ENCODE measurements at places on chromosomes 4 and X.

DNA sequence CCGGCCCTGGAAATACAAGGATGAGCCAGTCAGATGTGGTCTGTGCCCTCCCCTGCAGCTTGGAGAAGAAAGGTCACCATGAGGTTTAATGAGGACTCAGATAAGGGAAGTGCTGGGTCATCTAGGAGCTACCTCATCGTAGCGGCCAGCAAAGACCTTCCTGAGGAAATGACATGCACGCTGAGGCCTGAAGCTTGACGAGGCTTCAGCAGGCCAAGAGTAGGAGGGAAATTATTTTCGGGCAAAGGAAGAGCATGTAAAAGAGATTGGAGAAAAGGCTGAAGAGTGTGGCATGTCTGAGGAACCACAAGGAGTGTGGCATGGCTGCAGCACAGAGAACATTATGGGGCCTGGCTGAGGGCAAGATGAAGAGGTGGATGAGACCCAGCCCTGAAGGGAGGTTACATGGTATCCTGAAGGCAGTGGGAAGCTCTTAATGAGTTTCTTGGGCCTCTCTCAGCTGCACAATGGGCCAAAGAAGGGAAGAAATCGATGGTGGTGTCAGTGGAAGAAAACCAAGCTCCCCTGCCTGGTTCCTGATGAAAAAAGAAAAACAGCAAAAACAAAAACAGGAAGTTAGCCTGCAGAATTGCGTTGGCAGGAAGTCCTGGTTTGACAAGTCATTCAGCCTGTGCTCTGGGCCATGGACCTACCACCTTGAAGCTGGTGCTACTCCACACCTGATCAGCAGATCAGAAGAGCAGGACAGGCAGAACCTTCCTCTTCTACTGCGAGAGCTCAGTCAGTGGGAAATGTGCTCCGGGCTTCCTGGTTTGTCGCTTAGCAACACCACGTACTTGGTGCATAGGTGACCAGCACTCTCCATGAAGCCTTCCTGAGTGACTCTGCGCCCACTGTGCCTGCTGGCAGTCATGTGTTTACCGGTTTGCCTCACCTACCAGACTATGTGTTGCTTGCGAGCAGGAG, 134.5 kb upstream of the KLF3 start:
- DNase-seq: no peak

DNA sequence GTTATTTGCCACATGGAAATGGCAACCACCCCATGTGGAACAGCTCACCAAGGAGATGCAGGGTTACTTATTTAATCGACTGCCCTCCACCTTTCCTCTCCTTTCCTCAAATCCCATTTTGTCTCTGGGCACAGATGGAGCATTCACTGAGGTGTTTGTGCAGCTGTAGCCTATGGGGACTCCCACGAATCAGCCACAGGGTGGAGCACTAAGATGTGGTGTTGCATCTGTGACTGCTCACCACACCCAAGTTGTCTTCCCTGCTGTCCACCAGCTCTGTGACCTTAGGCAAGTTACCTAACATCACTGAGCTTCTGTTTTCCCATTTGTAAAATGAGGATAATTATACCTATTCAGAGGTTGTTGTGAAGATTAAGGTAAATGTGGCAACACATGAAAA, 252.4 kb upstream of the CPEB2 start:
- no peak for DNase-seq

DNA sequence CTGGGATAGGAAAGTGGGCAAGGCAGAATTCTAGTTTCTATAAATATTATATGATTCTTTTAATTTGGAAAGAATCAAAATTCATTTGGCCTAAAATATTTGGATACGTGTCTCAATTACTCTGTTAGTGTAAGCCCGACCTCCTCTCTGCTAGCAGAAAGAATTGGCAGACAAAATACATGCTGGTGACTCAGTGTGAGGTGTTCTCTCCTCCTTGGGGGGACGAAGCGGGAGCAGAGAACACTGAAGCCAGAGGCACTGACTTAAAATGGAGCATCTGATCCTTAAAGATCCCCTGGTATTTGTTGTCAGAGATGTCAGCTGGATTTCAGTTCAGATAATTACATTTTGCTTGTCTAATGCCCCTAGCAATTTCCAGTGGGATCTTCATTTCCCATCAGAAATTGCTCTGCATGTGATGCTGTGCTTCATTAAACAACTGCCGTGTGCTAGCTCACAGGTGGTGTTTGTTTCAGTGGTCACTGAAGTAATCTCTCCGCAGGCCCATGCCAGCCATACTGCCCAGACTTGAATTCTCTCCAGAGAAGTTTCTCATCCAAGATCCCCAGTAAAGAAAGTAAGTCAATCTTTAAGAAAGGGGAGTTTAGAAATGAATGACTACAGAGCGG, 188.7 kb upstream of the TLL1 start:
- DNase-seq: no peak

DNA sequence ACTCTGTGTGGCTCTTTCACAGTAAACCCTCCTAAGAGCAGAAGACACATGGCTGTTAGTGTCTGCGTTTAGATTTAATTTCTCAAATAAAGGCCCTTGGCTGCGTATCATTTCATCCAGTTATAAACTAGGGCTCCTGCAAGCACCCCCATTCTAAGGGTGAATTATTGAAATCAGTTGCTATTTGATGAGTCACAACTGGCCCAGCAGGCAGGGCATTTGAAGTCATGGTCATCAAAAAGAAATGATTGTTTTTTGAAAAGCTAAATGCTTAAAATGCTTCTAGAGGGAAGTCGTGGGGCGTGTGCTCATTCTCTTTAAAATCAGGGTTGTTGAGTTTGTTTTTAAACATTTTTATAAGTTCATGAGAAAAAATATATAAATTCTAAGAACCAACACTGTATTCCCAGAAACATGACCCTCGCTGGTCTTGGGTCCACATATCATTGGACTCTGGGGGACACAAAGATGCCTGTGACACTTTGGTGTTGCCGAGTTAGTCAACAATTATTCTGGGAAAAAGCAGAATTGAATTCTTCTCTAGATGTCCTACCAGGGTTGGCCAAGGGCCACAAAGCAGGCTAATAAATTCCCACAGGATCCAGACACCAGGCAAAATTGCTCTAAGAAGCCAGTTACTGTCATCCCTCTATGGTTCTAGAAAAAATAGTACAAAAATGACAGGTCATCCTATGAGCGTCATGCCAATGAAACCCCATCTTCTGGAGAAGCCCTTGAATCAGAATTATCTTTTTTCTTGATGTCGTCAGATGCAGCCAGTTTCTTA, 99.5 kb upstream of the MYOZ2 start:
- DNase-seq: no peak

DNA sequence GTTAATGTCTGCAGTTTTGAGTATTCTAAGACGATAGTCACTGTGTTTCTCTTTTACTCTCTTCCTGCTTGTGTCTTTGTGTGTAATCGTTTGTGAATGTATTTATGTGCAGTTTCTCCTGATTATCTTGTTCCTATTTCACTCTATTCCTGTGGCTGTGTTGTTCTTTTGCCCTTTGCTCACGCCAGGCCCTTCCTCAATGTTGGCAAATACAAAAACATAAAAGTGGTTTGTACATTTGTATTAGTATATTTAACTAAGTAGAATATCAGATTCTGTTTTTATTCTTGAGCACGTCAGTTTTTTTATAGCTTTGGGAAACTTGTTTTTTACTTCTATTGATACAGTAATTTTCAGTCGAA, 107.6 kb upstream of the BMPR1B start:
- no peak for DNase-seq

DNA sequence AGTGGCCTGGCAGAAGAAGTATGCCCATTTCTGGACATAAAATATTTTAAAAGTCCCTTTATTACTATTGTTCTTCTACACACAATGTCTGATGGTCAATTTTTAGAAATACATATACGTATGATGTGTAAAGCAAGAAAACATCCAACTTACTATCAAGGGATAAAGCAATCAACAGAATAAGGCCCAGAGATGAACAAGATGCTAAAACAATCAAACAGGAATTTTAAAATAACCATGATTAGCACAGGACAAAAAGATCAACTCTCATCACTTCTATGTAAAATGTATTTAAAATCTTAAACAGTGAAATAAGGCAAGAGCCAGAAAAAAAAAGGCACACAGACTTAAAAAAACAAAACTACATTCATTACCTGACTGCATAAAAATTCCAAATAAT, 60.9 kb downstream of the MTNR1A start:
- DNase-seq: no peak

DNA sequence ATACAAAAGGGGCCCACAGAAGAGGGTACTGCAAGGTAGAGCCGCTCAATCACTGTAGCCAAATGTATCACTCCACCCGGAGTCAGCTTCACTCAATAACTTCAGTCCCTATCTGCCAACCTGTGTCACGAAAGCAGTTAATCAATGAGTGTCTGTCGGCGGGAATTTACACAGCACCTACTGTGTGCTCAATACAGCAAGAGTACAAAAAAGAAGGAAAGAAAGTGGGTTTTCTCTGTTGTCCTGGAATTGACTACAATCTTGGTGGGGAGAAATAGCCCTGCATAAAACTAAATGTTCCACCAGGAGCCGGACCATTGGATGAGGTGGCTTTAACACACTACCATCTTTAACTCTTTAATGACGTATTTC, 780 bp upstream of the NKRF start:
- no peak for DNase-seq

GRCh38 chrX:115563633-115564162, 2.7 kb downstream of the PLS3 start:
- DNase-seq: no peak

DNA sequence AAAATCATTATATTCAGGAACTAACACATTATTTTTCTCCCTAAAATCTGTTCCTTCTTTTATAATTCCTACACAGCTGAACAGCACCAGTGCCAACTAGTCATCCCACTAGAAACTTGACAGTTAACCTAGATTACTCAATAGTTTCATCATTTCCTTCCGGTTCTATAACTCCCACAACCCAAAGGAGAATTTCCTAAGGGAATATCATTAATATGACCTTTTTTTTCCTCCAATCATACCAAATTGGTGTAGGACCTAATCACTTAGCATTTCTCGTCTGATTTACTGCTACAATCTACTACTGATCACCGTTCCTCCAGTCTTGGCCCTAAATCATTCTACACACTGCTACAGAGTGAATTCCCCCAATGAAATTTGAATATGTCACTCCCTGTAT, 45.9 kb downstream of the WDFY3 start:
- DNase-seq: no peak

GRCh38 chr4:80216100-80216761, 18.9 kb downstream of the PRDM8 start:
- no peak for DNase-seq

DNA sequence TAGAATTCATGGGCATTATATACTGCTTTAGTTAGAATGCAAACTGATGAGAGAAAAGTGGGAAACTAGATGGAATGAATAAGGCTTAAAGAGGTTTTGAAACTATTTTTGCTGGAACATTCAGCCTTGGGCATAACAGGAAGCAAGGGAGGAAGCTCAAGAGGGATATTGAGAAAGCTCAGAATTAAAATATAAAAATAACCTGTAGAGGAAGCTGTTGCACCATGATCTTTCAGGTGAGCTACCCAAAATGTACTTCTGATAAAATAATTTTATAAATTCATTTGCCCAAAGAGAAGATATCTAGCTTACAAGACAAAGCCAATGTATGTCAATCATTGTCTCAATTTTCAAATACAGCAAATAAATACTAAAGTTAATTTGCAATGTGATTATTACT, 11.3 kb downstream of the GC start:
- no peak for DNase-seq

- no peak for DNase-seq
Measured at GRCh38 chr4:7738458-7739076, 201.1 kb downstream of the AFAP1 start.

- no peak for DNase-seq
Measured at GRCh38 chr4:75107755-75108612, 175.1 kb downstream of the PARM1 start.

GRCh38 chr4:92101737-92102172, 202.0 kb upstream of the GRID2 start:
- DNase-seq: no peak

GRCh38 chr4:23631255-23631950, 258.4 kb downstream of the PPARGC1A start:
- DNase-seq: no peak

- no peak for DNase-seq
Measured at GRCh38 chr4:187663076-187663475, 332.5 kb upstream of the ZFP42 start.

GRCh38 chrX:12269484-12269883, 131.2 kb downstream of the FRMPD4 start:
- DNase-seq: no peak

DNA sequence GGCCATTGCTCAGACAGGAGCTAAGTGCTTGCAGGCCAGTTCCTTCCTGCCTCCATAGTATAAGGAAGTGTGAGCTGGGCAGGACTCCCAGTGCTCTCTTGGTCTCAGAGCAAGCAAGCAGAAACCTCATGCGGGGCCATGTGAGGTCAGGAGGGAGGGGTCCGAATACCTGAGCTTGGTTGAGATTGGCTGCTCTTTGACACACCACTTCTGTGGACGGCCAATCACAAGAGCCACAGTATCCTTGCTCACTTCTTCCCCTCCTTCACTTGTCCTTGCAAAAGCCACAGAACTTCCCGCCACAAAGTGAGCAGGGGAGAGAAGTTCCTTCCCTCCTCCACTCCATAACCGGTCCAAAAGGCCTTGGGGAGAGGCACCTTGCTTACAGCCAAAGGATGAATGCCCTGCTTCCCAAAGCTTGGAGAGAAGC, 56.7 kb downstream of the PRPS1 start:
- DNase-seq: no peak

DNA sequence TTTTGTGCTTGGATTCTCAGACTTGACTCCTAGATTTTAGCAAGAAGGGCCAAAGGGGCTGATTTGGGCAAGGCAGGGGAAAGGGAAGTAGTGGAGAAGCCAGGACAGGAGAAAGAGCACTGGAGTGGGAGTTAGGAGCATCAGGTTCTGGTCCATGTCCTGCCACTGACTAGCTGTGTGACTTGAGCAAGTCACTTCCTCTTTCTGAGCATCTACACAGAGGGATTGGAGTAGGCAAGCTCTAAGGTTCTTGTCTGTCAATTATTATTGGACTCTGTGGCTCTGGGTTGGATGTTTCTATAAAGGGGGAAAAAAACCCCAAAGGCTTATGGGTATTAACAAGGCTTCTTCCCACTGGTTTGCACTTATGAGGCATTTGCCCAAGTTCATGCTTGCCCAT, 24.4 kb downstream of the PLAC1 start:
- DNase-seq: no peak

DNA sequence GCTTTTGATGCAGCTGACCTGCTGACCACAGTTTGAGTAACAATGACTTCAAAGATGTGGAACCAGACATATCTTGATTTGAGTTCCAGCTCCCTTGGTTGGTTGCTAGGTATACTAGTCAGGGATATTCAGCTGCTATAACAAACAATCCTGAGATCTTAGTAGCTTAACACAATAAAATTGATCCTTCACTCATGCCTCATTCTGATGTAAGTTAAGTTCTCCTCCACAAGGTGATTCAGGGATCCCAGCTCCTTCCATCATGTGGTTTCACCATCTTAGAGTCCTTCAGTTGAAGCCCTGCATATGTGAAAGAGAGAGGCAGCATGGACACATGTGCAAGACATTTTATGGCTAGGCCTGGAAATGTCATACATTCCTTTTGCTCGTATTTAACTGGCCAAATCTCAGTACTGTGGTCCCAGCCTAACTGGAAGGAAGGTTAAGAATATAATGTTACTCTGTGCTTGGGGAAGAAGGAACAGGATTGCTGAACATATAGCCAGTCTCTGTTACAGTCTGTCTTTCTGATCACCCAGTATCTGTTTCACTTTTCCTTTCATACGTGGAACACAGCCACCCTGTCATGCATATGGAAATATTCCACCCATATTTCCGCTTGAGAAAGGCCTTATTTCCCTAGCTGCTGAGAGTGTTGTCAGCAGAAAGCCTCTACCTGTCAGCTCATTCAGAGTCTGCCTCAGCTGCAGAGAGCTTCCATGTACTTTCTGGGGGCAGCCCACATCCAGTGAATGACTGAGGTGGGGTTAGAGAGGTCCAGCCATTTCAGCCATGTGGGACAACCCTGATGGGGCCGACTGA, 7.1 kb downstream of the SMIM9 start:
- DNase-seq: no peak
